ENCODE measurements at places on chromosomes 2 and 18. TPM values are rescaled to one million over a fixed set of nuclear protein-coding genes. Genes with fewer than 3 reads are reported as not detected.

Gene SPEG
- total RNA-seq = 29.4 TPM

GRCh38 chr2:197198890-197199289 lies 111.7 kb downstream of the ANKRD44 start:
- peak; percentile 72 for DNase-seq

GRCh38 chr18:9101730-9102507 lies 580 bp upstream of the NDUFV2 start:
- DNase-seq = no peak

DNA sequence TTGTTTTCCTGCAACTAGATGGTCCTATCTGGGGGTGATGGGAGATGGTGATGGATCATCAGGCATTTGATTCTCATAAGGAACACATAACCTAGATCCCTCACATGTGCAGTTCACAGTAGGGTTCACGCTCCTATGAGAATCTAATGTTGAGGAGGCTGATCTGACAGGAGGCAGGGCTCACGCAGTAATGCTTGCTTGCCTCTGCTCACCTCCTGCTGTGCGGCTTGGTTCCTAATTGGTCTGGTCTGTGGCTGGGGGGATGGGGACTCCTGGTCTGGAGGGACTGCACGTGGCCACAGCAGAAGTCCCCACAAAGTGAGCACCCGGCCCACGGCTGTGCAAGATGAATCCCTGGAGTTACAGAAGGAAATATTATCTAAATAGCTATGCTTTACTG lies 11.3 kb downstream of the MC5R start:
- no peak for DNase-seq

GRCh38 chr2:127740665-127741288 lies 39.5 kb downstream of the SFT2D3 start:
- DNase-seq = no peak

Measured in left colon (tissue), 2 donors.